ENCODE measurements at places on chromosomes 16 and 17.

GRCh38 chr17:78438694-78439325 is 60.4 kb downstream of the PGS1 start:
- DNase-seq: no peak

DNA sequence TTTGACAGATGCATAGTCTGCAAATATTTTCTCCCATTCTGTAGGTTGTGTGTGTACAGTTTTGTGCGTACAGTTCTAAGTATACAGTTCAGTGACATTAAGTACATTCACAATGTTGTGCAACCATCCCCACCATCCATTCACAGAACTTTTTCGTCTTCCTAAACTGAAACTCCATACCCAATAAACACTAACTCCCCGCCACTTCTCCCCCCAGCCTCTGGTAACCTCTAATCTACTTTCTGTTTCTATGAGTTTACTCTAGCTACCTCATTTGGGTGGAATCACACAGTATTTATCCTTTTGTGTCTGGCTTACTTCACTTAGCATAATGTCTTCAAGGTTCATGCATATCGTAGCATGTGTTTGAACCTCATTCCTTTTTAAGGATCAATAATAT is 14.3 kb downstream of the PIK3R5 start:
- no peak for DNase-seq

- DNase-seq: no peak
Observed at GRCh38 chr16:57564571-57565270, 22.3 kb downstream of the ADGRG5 start.

GRCh38 chr17:57309479-57309878 is 53.2 kb downstream of the MSI2 start:
- no peak for DNase-seq

DNA sequence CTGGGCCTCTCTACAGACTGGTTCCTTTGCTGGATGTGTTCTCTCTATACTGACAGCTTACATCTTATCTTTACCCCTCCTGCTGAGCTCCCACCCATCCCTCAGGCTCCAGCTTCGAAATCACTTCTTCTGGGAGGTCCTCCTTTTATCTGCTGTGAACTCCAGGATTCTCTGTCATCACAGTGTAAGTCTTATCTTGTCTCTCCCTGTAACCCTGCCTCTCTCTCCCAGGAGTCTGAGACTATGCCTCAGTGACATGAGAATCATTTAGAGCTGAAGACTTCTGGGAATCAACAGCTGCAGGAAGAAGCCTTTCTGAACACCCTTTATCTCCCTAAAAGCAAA is 148.1 kb upstream of the HS3ST3A1 start:
- DNase-seq: no peak

Data from suppressor macrophage (primary cell).